Brain (organoid and tissue), 16 donors: ENCODE measurements at places on chromosomes 7 and 10. TPM values are rescaled to one million over a fixed set of nuclear protein-coding genes. Genes with fewer than 3 reads are reported as not detected.

The TUBAL3 gene
- polyA plus RNA-seq, result 0.24 TPM

The SFXN4 gene
- polyA plus RNA-seq, result 18.2 TPM

The RARRES2 gene
- polyA plus RNA-seq, result 33.0 TPM

The SFTPA1 gene
- polyA plus RNA-seq, result not detected

The EBLN1 gene
- not detected for polyA plus RNA-seq

The LIPJ gene
- not detected for polyA plus RNA-seq

The VAX1 gene
- polyA plus RNA-seq, result 0.48 TPM

The POM121 gene
- 59.0 TPM for polyA plus RNA-seq

The GRM3 gene
- polyA plus RNA-seq, result 23.5 TPM

The COL1A2 gene
- 36.7 TPM for polyA plus RNA-seq

The SEMA3E gene
- polyA plus RNA-seq, result 0.31 TPM

The RBM33 gene
- 14.4 TPM for polyA plus RNA-seq

The SPDYE16 gene
- polyA plus RNA-seq, result not detected

The P4HA1 gene
- polyA plus RNA-seq, result 9.6 TPM

The MYPN gene
- polyA plus RNA-seq, result not detected

The LRCH4 gene
- 32.4 TPM for polyA plus RNA-seq

The TMEM130 gene
- polyA plus RNA-seq, result 62.5 TPM

The HOXA10 gene
- polyA plus RNA-seq, result 62.0 TPM

The ITIH5 gene
- 19.7 TPM for polyA plus RNA-seq

The INPP5A gene
- 17.6 TPM for polyA plus RNA-seq

The ANKRD61 gene
- polyA plus RNA-seq, result not detected

The GRIFIN gene
- not detected for polyA plus RNA-seq

The LBX1 gene
- not detected for polyA plus RNA-seq

The TMED4 gene
- polyA plus RNA-seq, result 96.9 TPM

The CYREN gene
- polyA plus RNA-seq, result 23.3 TPM

The C10orf62 gene
- polyA plus RNA-seq, result not detected

The GPNMB gene
- polyA plus RNA-seq, result 12.1 TPM

The BHLHA15 gene
- polyA plus RNA-seq, result 3.5 TPM

The GPC2 gene
- polyA plus RNA-seq, result 38.8 TPM

The AZGP1 gene
- 21.4 TPM for polyA plus RNA-seq
